ENCODE measurements at places on chromosomes 6 and 20.

GRCh38 chr6:5089481-5090438 lies 4.6 kb downstream of the PPP1R3G start:
- DNase-seq = no peak

GRCh38 chr6:43921039-43921438 lies 151.0 kb downstream of the VEGFA start:
- DNase-seq = no peak

DNA sequence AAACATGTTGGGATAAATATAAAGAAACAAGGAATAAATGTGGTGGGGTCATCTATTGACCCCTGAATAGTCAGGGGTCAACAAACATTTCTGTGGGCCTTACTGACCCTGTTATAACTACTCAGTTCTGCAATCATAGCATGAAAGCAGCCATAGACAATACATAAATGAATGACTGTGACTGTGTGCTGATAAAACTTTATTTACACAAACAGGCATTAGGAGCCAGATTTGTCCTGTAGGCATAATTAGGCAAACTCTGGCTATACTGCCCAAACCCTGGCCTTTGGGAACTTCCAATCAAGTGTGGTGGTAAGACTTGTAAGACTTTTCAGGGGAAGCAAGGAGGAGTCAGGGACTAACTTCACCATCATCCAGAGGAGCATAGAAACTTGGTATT lies 222.7 kb downstream of the KHDC1L start:
- no peak for DNase-seq

- peak; percentile 92 for DNase-seq
These were observed 85.8 kb downstream of the BCAS1 start for GRCh38 chr20:53984356-53985149.

DNA sequence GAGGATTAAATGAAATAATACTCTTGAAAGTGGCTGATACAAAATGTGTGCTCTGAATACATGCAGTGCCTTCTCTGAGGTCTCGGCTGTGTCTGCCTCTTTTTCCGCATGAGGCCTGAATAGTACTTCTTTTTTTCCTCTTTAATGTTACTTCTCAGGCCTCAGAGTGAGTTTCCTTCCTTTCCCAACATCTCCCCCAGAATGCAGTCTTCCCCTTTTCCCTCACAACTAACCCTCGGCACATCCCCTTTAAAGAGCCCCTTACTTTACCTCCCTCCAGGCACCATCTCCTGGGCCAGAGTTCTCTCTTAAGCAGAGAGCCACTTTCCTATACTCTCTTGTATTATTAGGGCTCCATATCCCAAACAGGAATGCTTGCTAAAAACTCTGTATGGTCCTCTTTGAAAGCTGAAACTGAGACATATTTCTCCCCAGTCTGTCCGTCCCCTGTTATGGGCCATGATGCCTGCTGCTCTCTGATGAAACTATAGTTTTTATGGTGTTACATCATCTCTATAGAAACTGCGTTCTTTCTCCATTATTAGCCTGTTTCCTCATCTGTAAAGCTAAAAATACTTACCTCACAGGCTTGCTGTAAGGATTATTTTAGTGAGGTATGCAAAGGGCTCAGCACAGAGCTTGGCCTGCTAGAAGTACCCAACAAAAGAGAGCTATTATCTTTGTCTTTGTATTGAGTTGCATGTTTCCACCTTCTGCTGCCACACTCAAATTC lies 2.3 kb downstream of the PLAGL2 start:
- DNase-seq = peak; percentile 40

Measured in AG10803 (cell line).